ENCODE measurements at places on chromosomes 1 and 21.

DNA sequence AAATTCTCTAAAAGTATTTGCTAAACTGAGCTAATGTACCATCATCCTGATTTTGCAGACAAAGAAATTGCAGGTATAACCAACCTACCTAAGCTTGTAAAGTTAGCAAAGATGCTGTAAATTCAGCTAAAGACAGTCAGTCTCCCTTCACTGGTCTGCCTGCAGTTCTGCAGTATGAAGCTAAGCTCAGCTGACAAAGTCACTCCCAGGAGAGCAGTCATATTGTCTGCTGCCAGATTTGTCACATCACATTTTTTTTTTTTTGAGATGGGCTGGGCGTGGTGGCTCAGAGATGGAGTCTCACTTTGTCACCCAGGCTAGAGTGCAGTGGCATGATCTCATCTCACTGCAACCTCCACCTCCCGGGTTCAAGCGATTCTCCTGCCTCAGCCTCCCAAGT, 8.9 kb upstream of the CMPK1 start:
- no peak for DNase-seq

GRCh38 chr1:183889095-183889494, 84.2 kb downstream of the RGL1 start:
- DNase-seq: no peak

DNA sequence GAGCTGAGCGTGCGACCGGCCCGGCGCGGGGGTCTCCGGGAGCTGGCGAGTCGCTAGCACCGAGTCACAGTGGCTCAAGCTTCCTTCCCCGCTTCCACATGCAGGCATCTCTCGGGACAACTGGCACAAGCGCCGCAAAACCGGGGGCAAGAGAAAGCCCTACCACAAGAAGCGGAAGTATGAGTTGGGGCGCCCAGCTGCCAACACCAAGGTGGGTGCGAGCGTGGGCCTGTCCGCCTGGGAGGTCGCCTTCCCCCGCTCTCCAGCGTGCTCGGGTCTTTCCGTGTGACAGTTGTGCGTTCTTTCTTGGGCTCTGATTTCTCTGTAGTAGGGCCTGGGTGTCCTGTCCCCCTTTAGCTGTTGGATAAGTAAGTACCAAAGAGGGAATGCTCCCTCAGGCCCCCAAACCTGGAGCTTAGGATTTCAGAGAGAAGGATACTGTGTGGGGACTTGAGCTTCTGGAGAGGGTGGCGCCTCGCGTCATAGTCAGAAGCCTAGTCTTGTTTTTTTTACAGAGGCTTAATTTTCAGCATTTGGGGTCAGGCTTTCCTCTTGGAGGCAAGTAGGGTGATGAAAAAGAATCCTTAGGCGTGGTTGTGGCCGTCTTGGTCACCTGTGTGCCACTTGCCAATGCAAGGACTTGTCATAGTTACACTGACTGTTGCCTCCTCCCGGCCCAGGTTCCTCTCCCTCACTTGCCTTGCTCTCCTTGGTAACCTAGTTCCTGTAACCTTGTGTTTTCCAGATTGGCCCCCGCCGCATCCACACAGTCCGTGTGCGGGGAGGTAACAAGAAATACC, 790 bp downstream of the RPS8 start:
- DNase-seq: no peak

GRCh38 chr1:35659589-35659988, 18.3 kb upstream of the PSMB2 start:
- DNase-seq: no peak

GRCh38 chr1:6777813-6778212, 7.4 kb upstream of the CAMTA1 start:
- DNase-seq: no peak

- DNase-seq: no peak
Observed at GRCh38 chr21:35394049-35394448, 344.9 kb upstream of the RUNX1 start.

GRCh38 chr1:111140680-111140967, 601 bp downstream of the CEPT1 start:
- DNase-seq: no peak

DNA sequence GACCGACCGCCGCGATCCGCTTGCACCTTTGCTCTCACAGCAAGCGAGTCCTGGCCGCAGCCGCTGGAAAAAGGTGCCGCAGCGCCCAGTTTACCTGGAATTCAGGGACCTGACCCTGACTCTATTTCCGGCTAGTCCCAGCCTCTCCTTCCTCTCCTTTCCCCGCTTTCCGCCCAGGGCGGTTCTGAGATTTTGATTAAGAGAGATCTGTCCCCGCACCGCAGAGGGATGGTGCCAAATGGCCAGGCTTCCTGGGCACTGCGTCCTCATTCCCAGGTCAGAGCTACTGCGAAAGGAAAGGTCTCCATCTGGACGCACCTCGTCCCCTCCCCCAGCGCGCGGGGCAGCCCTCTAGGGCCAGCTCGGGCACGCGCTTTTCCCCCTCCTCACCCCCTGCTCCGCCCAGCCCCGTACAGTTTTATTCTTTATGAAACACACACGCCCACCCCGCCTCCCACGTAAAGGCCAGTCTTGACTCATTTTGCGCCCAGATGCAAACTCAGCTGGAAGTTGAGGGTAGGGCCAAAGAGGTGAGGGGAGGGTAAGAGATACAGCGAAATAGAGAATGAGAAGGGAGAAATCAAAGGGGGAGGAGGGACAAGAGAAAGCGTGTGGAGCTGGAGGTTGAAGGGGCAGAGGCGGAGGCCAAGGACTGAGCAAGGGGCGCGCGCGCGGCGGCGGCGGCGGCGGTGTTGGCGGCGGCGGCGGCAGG, 411.8 kb upstream of the ESRRG start:
- DNase-seq: no peak

GRCh38 chr1:76038287-76039004, 36.1 kb upstream of the ST6GALNAC3 start:
- DNase-seq: no peak

- no peak for DNase-seq
Observed at GRCh38 chr1:1996207-1996651, 7.4 kb downstream of the CFAP74 start.

GRCh38 chr1:182515556-182515955, 65.6 kb downstream of the RGSL1 start:
- no peak for DNase-seq

DNA sequence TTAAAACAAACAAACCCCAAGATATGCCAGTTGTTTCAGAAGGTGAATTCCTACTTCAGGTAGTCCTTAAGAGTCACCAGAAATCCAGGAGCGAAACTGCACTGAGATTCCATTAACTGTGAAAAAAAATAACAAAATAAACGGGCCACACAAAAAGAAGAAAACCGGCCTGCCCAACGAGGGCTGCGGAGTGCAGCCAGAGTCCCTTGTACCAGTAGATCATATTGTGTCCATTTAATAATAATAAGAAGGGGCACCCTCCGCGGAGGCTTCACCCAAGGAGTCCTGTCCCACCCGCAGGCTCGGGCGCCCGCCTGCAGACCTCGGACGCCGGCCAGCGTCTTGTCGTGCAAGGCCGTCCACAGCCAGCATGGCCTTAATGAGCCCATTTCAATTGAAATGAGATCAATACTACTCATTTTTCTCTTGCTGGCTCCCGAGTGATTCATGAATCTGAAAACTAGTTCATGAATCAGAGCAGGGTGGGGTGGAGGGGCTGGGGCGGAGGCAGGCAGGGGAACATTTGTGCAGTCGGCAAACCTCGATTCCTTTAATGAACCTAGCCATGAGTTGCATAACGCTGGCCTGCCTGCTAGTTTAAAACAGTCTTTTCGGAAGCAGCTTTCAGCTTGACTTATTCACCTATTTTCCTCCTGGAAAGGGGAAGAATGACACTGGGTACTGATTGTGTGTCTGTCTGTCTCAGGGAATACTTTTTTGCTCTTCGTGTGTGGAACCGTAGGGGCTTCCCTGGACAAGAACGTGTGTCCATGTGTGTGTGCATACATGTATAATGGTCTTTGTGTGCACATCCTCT, 113.1 kb upstream of the IRF2BP2 start:
- no peak for DNase-seq

GRCh38 chr1:176205332-176205914, 1.7 kb downstream of the COP1 start:
- no peak for DNase-seq

GRCh38 chr1:238476841-238477240, 586.1 kb upstream of the ZP4 start:
- DNase-seq: no peak

GRCh38 chr1:62265956-62266935, 53.0 kb downstream of the KANK4 start:
- DNase-seq: no peak

GRCh38 chr21:39094847-39095579, 88.2 kb downstream of the PSMG1 start:
- DNase-seq: no peak

- DNase-seq: no peak
Observed at GRCh38 chr1:193676996-193677549, 490.7 kb upstream of the B3GALT2 start.

- no peak for DNase-seq
Observed at GRCh38 chr1:1873186-1873585, 17.7 kb downstream of the GNB1 start.

DNA sequence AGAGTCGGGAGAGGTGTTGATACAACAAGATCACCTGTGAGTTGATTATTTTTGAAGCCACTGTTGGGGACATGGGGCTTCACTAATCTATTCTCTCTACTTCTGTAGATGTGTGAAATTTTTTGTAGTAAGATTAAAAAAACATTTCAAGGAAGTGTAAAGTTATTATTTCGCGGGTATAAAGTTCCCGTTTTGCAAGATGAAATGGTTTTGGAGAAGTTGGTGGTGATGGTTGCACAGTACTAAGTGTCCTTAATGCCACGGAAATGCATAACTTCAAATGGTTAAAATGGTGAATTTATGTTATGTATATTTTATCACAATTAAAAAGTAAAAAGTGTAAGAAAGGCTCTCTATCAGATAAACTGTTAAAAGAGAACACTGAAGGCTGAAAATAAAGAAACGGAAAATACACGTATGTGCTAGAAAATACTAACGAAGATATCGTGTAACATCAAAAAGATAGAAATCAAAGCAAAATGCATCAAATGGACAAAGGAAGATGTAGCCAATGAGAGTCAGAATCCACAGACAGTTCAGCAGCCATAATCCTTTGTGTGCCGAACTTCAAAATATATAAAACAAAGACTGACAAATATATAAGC, 2.9 kb upstream of the ITGB2 start:
- no peak for DNase-seq

DNA sequence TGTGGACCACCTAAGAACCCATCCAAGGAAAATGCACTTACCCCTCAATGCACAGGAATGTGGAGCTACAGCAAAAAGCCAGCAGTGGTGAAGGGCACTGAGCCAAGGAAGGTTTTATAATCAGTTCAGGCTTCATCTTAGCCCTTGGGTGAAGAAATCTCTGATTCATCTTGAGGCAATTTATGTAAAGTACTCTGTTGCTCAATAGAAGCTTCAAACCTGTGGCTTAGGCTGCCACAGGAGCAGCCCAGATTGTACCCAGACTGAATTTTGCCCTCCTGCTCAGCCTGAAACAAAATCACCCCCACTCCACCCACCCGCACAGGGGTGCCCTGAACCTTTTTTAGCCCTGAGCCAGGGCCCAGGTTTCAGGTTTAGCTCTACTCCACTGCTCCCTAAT, at the start of gene S100A12:
Gene S100A12 (minus strand): TSS at position 111 of the 400 bp plus-strand sequence. CDS start 1,029 bp downstream, outside the sequence.
- no peak for DNase-seq

GRCh38 chr1:54168206-54168965, 15.6 kb upstream of the CDCP2 start:
- DNase-seq: no peak

GRCh38 chr1:90798344-90798743, 81.2 kb upstream of the BARHL2 start:
- DNase-seq: no peak

DNA sequence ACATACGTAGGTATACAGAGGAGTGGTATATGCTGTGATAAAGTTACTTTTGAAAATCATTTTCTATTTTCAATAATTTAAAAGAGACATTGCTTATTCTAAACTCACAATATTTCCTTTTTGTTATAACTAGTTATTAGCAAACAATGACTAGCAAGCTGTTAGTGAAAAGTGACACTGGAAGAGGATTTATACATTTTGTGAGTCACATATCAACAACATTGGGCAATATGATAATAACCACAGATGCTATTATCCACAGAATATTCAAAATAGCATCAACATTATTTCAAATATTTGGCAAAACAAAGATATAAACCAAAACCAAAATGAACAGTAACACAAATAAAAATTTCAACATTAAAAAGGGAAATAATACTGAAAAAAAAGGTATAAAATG, 104.0 kb upstream of the HP1BP3 start:
- no peak for DNase-seq

- no peak for DNase-seq
Observed at GRCh38 chr1:11539850-11540772, 61.2 kb downstream of the DISP3 start.

- no peak for DNase-seq
Observed at GRCh38 chr1:3762151-3762872, 10.1 kb downstream of the CCDC27 start.

DNA sequence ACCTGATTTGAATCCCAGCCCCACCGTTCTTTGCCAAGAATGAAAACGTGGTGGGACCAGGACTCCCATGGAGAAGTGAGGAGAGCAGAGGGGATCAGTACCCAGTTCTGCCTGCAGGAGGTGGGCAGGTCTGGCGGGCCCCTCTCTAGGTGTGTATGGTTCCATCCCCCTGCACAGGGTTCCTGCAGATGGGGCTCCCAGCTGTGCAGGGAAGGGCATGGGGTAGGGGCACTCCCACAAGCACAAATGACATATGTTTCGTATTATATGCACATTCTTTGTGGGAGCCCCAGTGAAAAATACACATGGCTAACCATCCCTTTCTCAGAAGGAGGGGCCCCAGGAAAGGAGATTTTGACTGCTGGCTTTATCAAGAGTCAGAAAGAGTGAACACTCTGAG, 144.6 kb downstream of the PLPP3 start:
- no peak for DNase-seq

DNA sequence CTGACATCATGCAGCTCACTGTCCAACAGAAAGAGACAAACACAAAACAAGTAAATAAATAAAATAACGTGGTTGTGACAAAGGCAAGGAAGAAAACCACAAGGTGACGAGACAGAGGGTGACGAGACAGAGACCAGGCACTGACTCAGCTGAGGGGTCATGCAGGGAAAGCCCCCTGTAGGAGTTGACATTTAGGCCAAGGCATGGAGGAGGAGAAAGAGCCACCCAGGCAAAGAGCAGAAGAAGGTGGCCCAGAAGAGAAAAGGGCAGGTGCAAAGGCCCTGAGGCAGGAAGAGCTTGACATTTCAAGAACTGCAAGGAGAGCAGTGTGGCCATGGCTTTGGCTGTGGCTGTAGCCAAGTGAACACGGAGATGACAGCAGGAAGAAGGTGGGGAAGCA, 65.1 kb upstream of the ID3 start:
- no peak for DNase-seq

- DNase-seq: no peak
Observed at GRCh38 chr1:222372221-222372620, 175.7 kb downstream of the HHIPL2 start.

- no peak for DNase-seq
Observed at GRCh38 chr1:19130468-19130867, 79.6 kb downstream of the UBR4 start.

- DNase-seq: no peak
Observed at GRCh38 chr1:23403038-23403336, 21.6 kb downstream of the TCEA3 start.
